ENCODE measurements at places on chromosomes 13 and 19.

- DNase-seq = no peak
Observed at GRCh38 chr13:53001444-53002225, 27.0 kb upstream of the OLFM4 start.

GRCh38 chr13:100156788-100157187, 67.9 kb downstream of the PCCA start:
- no peak for DNase-seq

DNA sequence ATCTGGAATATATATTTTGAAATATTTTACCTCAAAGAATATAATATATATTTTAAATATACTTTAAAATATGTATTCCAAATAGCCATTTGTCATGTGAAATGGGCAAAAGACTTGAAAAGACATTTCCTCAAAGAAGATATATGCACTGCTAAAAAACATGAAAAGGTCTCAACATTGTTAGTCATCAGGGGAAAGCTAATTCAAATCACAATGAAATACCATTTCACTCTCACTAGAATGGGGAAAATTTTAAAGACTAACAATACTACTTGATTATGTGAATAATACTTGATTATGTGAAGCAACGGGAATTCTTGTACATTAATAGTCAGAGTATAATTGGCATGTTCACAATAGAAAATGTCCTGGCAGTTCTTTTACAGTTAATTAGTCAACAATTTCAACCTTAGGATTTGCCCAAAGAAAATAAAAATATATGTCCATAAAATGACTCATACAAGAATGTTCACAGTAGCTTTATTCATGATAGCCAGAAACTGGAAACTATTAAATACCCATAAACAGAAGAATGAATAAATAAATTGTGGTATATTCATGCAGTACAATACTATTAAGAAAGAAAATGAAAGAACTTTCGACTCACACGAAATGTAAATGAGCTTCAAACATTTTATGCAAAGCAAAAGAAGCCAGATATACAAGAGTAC, 6.8 kb upstream of the KBTBD6 start:
- DNase-seq = no peak

- no peak for DNase-seq
Observed at GRCh38 chr19:48284896-48285295, 15.0 kb downstream of the ZNF114 start.

DNA sequence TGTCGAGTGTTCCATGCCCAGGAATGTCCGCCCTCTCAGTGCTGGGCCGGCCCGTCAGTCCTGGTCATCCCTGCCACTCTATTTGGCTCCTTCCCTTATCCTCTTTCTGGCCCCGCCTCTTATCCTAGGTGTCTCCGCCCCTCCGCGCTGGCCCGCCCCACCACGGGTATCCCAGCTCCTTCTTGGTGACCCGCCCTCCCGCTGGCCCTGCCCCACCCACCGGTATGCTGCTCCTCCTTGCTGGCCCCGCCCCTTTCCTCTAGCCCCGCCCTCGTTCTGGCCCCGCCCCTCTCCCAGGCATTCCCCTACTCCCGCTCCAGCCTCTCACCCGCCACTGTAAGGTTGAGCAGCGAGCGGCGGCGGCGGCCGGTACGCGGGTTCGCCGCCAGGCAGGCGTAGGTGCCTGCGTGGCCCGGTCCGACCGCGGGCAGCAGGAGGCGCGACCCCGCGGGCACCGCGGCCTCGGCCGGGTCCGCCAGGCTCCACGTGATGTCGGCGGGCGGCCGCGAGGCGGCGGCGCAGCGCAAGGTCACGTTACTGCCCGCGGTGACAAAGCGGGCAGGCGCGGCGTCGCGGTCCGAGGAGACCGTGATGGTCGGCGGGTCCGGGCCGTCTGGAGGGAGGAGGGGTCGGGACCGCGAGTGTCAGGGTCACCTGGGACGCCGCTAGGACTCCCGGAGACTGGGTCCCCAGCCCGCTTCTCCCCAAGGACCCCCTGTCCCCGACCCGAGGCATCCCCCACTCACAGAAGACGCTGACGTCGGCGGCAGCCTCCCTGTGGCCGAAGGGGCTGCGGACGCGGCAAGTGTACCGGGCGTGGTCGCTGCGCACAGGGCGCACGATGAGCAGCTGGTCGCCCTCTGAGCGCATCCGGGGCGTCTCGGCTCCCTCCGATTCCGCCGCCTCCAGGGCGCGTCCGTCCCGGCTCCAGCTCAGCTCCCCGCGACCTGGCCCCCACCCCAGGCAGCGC, 2.0 kb downstream of the VSIG10L start:
- DNase-seq = peak; percentile 65

DNA sequence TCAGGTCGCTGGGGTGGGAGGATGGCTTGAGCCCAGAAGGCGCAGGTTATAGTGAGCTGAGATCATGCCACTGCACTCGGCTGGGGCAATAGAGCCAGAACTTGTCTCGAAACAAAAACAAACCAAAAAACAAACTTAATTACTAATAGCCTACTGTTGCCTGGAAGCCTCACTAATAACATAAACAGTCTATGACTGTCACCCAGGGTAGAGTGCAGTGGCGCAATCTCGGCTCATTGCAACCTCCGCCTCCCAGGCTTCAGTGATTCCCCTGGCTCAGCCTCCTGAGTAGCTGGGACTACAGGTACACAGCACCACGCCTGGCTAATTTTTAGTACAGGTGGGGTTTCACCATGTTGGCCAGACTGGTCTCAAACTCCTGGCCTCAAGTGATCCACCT, 18.0 kb downstream of the CATSPERD start:
- DNase-seq = no peak

GRCh38 chr19:6185093-6185834, 49.8 kb downstream of the ACSBG2 start:
- DNase-seq = no peak

GRCh38 chr13:78102121-78102677, 183.6 kb upstream of the EDNRB start:
- peak; percentile 9 for DNase-seq

GRCh38 chr13:51778392-51778791, 25.6 kb downstream of the DHRS12 start:
- no peak for DNase-seq

- no peak for DNase-seq
Observed at GRCh38 chr19:36115453-36116343, at the start of gene TBCB. TSS of gene TBCB (plus strand) at chr19:36115468. CDS start at chr19:36115561, 93 bp downstream.

DNA sequence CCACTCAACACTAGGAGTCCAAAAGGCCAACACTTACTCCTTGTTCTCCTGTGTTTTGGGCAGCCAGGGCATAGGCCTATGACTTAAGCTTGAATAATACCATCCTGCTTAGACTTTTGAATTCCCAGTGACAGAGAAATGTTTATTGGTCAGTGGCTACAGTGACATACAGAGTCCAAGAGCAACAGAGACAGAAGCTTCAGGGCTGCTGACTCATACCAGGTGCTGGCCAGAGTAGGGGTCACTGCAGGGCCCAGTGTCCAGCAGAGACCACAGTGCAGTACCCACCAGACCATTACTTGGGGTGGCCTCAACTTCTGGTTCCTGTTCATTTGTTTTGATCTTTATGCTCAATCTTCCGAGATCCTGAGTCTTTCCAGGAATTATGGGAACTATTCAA, 6.0 kb upstream of the FREM2 start:
- DNase-seq = no peak

DNA sequence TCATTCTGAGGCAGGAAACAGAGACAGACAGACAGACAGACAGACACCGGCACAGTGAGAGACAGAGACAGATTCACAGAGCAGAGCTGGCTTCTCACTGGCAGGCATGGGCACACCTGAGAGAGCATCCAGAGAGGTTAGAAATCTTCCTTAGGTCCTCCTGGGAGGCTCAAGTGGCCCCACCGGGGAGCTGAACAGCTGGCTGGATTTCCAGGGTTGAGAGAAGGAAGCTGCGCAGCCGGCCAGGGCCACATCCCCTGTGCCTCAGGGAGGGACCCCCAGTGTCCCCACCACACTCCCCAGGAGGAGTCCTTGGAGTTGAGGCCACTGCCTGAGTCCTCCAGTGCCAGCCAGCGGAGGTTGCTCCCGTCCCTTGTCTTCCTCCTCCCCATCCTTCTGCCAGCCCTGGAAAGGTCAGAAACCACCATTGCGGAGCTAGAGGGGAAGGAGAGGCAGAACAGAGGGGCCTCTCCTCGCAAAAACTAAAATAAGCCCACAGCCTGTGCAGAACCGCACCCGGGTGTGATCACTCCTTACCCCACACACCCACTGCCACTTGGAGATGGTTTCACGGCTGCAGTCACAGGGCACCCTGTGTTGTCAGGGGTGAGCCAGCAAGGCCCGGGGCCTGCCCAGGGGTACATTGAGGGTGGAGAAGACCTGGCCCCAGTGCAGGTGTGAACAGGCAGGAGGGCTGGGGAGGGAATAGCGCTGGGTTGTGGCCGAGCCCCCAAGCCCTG, 4.2 kb downstream of the FFAR3 start:
- DNase-seq = no peak

DNA sequence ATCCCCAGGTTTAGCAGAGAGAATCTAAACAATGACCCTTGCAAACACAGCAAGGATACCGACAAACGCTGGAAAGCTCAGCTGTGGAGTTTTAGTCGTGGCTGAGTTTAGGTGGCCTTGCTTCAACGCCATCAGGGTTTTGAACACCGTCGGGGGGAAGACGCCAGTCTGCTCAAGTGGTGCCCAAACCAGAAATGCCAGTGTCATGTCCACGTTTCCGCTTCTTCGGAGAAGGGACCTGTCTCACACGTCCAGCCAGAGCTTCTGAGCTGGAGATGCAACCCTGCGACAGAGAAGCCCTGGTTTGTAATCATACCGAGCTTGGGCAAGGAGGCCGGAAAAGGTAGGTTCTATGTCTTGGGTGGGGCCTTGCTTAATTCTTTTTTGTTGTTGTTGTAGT, 42.6 kb upstream of the ATP11A start:
- DNase-seq = no peak

- DNase-seq = peak; percentile 50
Observed at GRCh38 chr19:51690454-51691073, 2.6 kb upstream of the SPACA6 start.

DNA sequence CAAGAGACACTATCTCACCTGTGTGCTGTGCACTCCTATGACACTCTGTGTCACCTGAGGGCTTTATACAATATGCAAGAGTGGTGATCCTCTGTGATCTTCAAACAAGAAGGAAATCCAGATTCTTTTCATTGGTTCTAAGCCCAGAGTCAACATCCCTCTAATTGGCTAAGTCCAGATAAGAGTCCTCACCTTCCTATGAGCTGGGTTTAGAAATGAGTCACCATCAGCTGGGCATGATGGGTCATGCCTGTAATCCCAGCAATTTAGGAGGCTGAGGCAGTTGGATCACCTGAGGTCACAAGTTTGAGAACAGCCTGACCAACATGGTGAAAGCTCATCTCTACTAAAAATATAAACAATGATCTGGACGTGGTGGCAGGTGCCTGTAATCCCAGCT, 144.4 kb downstream of the ZNF675 start:
- no peak for DNase-seq

- DNase-seq = no peak
Observed at GRCh38 chr19:49749771-49750170, 13.3 kb downstream of the TSKS start.

GRCh38 chr13:95044452-95045205, 256.6 kb downstream of the ABCC4 start:
- no peak for DNase-seq

GRCh38 chr13:43251961-43252360, 228.6 kb downstream of the DNAJC15 start:
- DNase-seq = no peak

- no peak for DNase-seq
Observed at GRCh38 chr19:15437355-15438123, 12.2 kb downstream of the WIZ start.

DNA sequence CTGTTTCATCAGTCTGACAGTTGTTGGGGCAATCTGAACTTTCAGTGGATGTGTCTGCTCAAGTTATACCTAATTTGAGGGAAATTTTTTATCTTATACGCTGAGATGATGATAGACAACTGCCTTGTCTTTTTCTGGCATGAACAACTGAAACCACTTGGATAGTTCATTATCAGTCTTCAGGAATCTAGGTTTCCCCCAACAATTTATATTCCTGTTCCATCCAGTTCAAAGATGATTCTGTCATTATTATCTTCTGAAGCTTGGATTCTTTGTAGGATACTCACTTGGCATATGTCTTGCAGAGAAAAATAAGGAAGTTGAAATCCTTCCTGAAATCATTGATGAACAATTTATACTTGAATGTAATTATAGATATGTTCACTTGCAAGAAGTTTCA, 193.7 kb downstream of the LMO7 start:
- no peak for DNase-seq

DNA sequence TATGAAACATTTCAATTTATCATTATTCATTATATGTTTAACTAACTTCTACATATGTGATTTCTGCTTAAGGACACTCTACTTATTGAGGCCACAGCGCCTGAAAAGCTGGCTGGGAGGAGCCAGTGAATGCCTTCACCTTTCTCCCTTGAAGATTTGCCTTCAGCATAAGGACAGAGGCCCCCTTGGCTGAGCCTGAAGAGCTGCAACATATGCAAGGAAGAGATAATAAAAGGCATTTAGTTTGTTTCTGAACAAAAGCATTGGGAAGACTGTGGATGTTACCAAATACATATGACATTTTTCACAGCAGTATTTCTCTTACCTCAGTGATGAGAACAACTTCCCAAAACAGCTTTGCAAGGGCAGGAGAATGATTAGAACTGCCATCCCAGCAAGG, 92.1 kb downstream of the ABCC4 start:
- DNase-seq = no peak

DNA sequence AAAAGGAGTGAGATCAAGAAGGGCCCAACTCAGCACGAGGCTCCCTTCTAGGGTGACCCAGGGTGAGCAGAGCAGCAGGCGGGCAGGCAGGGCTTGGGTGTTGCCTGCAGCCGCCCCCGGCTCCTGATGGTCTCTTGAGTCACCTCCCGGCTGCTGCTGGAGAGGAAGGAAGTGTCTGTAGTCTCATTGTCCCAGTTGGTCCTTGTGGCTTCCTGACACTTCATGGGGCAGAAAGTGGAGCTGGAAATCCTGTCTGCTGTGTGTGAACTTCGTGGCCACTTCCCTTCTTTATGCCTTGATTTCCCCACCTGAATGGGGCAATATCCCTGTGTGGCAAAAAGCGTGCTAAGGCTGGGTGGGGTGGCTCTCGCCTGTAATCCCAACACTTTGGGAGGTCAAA, 2.5 kb downstream of the MAP1S start:
- DNase-seq = peak; percentile 48

- no peak for DNase-seq
Observed at GRCh38 chr13:51339354-51339753, at the start of gene SERPINE3. TSS of gene SERPINE3 (plus strand) at chr13:51339691. CDS start at chr13:51341092, 1,401 bp downstream.

- no peak for DNase-seq
Observed at GRCh38 chr19:18160493-18160970, 7.6 kb downstream of the PIK3R2 start.

- DNase-seq = no peak
Observed at GRCh38 chr13:32023698-32024097, 7.9 kb upstream of the FRY start.

DNA sequence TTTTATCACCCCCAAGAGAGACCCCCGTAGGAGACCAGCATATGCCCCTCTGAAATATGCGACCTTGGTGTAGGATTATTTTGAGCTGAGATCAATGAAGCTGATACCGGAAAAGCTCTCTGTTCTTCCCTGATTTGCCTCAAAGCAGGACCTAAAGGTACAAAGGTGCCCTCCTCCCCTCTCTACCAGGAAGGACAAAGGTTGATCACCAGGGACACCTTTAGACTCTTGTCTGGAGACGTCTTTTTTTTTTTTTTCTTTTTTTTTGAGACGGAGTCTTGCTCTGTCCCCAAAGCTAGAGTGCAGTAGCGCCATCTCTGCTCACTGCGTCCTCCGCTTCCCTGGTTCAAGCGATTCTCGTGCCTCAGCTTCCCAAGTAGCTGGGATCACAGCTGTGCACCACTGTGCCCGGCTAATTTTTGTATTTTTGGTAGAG, 792 bp upstream of the PEX11G start:
- DNase-seq = no peak

All from KG1 (cell line).